Activated T-cell treated with anti-CD3 and anti-CD28 coated beads, Interleukin-2, amount 50 U/mL, for 24 hours (primary cell): ENCODE measurements at places on chromosomes 13 and 19.

GRCh38 chr13:50908371-50908770, 1.2 kb upstream of the RNASEH2B start:
- no peak for DNase-seq

GRCh38 chr13:47146991-47147811, 250.3 kb upstream of the HTR2A start:
- DNase-seq: no peak

- no peak for DNase-seq
Measured at GRCh38 chr19:48819366-48819816, 8.6 kb upstream of the BCAT2 start.

- no peak for DNase-seq
Measured at GRCh38 chr13:87274209-87274819, 396.9 kb upstream of the SLITRK5 start.

DNA sequence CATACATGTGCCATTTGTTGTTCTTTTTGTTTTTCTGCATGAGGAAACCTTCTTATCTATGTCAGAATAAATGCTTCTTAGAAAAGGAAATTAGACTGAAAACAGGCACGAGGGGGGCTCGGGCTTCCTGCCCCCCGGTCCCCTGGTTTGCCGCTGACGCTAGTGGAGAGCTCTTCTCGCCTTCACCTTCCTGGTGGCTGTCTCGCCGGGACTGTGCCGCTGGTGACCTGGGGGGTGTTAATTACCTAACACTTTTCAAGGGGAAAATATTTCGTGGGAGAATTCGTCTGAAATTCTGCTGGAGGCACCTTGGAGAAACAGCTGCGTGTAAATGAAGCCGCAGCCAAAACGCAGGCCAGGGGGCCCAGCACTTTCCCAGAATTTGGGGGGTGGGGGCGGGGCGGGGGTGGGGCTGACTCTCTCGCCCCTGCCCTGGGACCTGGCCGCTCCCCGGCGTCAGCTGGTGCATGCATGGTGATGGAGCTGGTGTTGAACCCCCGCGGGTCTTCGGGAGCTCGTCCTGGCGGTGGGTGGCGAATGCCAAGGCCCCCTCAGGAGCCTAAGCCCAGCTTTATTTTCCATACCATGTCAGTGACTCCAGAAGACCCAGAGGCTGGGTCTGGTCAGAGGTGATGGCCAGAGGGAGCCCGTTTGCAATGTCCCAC, 58.3 kb upstream of the MCF2L start:
- DNase-seq: no peak

DNA sequence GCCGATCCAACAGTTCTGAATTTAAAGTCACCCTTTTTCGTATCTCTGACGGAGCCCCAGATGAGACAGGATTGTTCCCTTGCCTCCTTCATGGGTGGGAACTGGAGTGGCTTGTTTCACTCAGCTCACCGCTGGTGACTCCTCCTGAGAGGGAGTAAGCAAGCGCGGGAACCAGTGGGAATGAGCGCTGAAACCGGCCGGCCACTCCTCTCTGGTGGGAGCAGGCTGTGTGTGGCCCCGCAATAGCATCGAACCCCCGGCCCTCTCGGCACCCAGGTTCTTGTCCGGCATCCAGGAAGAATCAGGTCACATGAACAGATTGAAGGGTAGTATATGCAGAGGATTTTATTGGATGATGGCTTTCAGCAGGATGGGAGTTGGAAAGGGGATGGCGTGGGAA, 1211.6 kb upstream of the PCDH20 start:
- DNase-seq: no peak

GRCh38 chr19:51719251-51719988, 4.4 kb downstream of the HAS1 start:
- no peak for DNase-seq

- DNase-seq: no peak
Measured at GRCh38 chr19:30896554-30896953, 452.7 kb downstream of the TSHZ3 start.

GRCh38 chr13:49927755-49928154, 8.4 kb downstream of the SPRYD7 start:
- DNase-seq: no peak
